Right renal cortex interstitium (tissue), 3 donors: ENCODE measurements at places on chromosomes 11 and 22. TPM values are rescaled to one million over a fixed set of nuclear protein-coding genes. Genes with fewer than 3 reads are reported as not detected.

- no peak for DNase-seq
Observed at GRCh38 chr22:46827136-46827780, 64.8 kb downstream of the TBC1D22A start.

DNAJB13 gene
- 5.1 TPM for polyA plus RNA-seq

- no peak for DNase-seq
Observed at GRCh38 chr11:102476069-102476468, 23.5 kb upstream of the TMEM123 start.

DNA sequence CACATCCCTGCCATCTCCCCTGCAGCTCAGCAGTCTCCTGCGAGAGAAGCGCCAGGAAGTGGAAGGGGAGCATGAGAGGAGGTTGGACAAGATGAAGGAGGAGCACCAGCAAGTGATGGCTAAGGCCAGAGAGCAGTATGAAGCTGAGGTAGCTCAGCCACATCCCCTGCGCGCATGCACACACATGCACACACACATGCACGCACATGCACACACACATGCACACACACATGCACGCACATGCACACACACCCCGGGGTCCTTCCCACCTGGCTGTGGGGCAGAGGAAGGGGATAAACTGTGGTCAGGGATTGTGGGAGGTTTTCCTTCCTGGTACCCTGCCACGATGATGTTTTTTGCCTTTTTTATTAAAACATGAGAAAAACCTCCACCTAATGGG, 65.3 kb downstream of the CEP164 start:
- DNase-seq, result no peak

GRCh38 chr11:5225480-5225871, 1.4 kb downstream of the HBB start:
- no peak for DNase-seq

PNPLA3 gene
- 1.1 TPM for polyA plus RNA-seq
